ENCODE measurements at places on chromosomes 11 and 22.
A peak's percentile ranks its signal among the peaks of the same experiment; 100 is the strongest.

DNA sequence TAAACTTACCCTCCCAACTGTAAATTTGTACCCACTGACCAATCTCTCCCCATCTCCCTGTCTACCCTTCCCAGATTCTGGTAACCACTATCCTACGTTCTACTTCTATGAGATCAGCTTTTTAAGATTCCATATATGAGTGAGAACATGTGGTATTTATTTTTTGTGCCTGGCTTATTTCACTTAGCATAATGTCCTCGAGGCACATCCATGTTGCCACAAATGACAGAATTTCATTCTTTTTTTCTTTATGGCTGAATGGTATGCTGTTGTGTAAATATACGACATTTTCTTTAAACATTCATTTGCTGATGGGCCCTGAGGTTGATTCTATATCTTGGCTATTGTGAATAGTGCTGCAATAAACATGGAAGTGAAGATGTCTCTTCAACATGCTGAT is 74.7 kb upstream of the RRM1 start:
- no peak for DNase-seq

GRCh38 chr11:76919887-76920746 is 59.4 kb downstream of the ACER3 start:
- DNase-seq, result peak; percentile 73

DNA sequence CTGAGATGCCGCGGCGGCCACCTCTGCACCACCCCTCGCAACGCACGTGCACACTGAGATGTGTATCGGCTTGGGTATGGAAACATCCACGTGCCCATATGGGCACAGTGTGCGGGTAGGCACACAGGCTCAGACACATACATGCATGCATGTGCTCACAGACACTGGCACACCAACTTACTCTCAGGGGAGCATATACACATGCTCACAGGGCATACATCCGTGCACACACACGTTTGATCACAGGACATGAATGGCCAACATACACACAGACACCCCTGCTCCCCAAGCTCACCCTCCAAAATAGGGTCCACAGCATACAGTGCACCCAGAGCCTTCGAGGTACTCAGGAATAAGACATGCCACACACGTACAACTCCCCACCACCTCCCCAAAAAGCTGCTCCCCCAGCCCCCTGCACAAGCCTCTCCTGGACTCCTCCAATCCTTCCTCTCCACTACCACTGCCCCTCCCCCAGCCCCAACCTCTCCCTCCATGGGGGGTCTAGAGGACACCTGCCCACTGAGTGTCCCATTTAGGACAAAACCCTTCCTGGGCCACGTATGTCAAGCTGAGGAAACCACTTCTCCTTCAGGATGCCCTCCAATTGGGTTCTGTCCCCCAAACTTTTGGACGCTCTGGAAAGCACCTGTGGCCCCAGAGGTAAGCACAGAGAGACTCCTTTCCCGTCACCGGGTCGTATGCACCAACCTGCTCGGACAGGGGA is 53.1 kb downstream of the SLC22A12 start:
- DNase-seq, result no peak

DNA sequence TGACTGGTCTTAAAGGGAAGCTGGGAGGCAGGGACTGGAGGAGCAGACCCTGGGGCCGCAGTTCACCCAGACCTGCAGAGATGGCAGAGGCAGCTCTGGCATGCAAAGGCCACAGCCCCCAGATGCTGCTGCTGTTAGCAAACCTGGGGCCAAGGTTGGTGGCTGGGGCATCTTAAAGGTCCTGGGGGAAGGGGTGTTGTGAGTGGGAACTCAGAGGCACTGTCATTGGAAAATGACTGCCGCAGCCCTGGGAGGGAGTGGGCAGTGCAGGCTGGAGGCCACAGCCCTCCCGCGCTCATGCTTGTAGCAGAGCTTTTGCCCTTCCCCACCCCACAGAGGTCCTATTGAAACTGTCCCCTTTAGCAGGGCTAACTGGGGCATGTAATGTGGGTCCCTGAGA is 111.8 kb downstream of the CTTN start:
- no peak for DNase-seq

DNA sequence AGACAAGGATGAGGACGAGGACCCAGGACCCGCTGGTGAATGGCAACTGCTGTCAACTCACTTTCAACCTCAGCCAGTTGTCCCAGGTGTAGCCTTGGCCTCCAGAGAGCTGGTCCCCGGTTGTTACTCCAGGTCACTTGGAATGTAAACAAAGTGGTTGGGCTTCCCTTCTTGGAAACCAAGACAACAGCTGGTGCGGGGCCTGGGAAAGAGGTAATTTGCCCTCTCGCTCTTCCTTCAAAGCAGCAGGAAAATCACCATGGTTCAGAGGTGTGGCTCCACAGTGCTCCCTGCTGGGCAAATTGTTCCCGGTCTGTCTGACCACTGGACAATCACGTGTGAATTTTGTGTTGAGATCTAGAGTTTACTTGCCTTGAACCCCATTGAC is 15.0 kb downstream of the SLC1A2 start:
- DNase-seq, result no peak

Data from right forelimb (tissue), 1 donor.